Activated naive CD4-positive, alpha-beta T cell treated with anti-CD3 and anti-CD28 coated beads, Interleukin-2, amount 50 U/mL, for 72 hours (primary cell): ENCODE measurements at places on chromosomes 1 and 21. TPM values are rescaled to one million over a fixed set of nuclear protein-coding genes. Genes with fewer than 3 reads are reported as not detected.

DDAH1 gene
- not detected for total RNA-seq

F13B gene
- not detected for total RNA-seq

CELA2A gene
- total RNA-seq, result not detected

UBE2U gene
- not detected for total RNA-seq

IGSF21 gene
- total RNA-seq, result not detected

C8A gene
- not detected for total RNA-seq

GLIS1 gene
- total RNA-seq, result not detected

ATP1A4 gene
- total RNA-seq, result not detected

CPTP gene
- 9.8 TPM for total RNA-seq

CSF3R gene
- 0.61 TPM for total RNA-seq

TSPAN2 gene
- 0.43 TPM for total RNA-seq

HUNK gene
- 0.23 TPM for total RNA-seq

GBP6 gene
- 0.11 TPM for total RNA-seq

TADA1 gene
- total RNA-seq, result 13.6 TPM

OR2G6 gene
- total RNA-seq, result not detected

ARHGAP29 gene
- total RNA-seq, result not detected

TNFRSF1B gene
- total RNA-seq, result 98.1 TPM

FCRL4 gene
- not detected for total RNA-seq

PLD5 gene
- total RNA-seq, result not detected

BEND5 gene
- 51.0 TPM for total RNA-seq

FAM43B gene
- not detected for total RNA-seq

SPRR2D gene
- not detected for total RNA-seq
